HTR-8/SVneo (cell line): ENCODE measurements at places on chromosomes 5 and 9.
A peak's percentile ranks its signal among the peaks of the same experiment; 100 is the strongest.

DNA sequence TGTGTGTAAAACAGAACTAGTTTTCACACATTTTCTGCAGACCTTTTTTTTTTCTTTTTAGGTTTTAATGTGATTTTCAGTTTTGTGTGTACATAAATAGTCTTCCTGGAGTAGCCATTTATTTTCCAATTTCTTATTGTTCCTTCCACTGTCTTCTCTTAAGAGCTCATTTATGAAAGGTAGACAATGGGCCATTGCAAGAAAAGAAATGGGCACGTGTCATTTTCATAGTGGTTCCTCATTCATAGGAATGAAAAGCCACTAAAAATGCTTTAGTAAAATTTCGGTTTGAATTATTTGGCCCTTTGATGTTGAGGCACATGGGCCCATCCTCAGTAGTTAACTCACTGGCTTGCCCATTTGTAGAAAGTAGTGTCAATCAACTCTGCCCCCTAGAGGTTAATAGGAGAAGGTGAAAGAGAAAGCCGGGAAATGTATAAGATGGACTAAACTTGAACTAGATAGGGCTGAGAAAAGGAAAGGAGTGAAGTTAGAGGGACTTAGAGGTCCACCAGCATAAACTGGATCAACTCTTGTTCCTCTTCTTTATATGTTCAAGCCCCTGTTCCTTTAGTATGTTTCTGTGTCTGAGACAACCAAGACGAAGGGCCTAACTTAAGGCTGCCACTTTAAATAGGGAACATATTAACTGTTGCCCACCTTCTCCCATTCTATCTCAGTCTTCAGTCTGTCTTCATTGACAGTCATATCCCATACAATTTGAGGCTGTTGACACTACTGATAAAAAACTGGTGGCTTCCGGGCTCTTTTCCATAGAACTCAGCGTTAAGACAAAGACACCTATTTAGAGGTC is 72.6 kb downstream of the SMARCA2 start:
- DNase-seq, result peak; percentile 9

DNA sequence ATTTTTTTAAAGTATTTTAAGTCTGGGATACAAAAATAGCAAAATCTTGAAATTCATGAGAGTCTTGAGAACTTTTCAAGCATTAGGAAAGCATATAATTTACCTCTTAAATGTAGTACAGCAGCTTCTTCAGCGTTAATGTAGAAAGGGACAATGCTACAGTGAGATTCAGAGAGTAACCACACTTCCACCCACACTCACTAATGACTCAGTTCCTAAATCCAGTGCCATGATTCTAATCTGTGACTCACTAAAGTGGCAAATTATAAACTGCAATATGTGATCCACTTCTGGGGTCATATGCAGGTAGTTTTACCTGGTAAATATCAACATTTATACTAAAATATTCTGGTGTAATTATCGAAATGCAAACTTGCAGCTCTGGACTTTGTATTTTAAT is 434.5 kb upstream of the TUSC1 start:
- DNase-seq, result no peak

- no peak for DNase-seq
These were observed 8.3 kb upstream of the ERGIC1 start for GRCh38 chr5:172825610-172826204.

DNA sequence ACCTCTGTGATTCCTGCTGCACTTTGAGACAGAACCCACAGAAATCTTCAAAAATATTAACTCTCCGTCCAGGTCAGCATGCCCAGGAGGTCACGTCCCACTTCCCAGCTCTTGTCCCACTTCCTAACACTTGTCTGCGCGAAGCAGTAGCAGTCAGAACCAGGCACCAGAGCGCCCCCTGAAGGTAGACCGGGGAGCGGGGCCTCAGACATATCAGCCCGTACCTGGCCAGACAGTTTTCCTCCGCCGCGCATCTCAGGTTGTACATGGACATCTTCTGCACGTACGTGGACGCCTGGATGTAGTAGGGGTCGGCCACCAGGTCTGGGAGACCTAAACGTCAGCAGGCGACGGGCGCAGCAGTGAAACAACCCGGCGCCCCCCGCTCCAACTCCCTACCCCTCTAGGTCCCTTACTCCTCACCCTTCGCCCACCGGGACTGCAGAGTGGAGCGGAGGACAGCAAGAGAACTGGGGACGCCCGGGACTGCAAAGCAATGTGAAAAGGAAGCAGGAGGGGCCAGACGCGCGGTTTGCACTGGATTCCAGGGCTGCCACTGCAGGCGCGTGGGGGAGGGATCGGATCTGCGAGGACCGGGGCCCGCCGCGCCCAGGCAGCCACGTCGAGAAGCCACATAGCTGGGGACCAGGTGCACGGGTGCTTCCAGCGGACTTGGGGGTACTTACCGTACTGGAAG is 1.2 kb downstream of the LOX start:
- peak; percentile 69 for DNase-seq

- no peak for DNase-seq
These were observed 178.0 kb downstream of the GAPVD1 start for GRCh38 chr9:125439434-125440272.

GRCh38 chr9:81037889-81038288 is 651.5 kb downstream of the TLE1 start:
- no peak for DNase-seq

DNA sequence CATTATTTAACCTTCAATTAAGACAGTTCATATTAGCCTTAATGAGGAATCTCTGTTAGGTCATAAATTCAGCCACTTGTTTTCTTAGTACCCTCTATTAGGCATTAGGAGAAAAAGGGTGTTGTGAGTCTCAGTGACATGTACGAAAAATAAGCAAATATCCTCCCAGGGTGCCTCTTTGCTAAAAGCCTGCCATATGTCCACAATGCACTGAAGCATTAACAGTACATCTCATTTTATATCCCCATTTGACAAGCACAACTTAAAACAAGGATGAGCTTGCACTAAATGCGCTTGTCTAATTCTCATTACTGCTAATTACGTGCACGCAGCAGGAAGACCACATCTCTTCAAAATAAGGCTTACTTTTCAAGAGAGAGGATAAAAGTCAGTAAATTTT is 48.4 kb upstream of the SRFBP1 start:
- DNase-seq, result no peak

DNA sequence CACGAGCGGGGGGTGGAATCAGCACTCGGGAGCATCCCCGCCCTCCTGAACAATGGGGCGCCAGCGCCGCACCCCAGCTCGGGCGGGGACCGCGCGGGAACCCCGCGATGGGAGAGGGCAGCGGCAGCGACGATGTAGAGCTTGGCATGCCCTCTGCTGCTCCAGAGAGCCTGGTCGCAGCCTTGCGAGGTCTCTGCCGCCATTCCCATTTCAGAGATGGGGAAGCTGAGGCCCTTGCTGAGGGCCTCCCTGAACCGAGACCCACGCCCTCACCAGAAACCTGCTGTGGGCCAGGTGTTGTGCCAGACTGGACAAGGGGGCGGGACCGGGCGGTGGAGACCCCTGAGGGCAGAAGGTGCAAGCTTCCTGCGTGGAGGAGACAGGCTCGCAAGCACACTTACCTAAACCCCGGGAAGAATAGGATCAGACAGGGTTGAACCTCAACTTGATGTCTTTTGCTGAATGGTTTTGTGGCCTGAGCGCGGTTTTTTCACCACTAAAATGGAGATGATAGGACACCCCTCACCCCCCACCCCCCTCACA is 647 bp upstream of the MEGF9 start:
- DNase-seq, result no peak

GRCh38 chr9:137176302-137177182 is 4.7 kb upstream of the TMEM210 start:
- DNase-seq, result no peak

DNA sequence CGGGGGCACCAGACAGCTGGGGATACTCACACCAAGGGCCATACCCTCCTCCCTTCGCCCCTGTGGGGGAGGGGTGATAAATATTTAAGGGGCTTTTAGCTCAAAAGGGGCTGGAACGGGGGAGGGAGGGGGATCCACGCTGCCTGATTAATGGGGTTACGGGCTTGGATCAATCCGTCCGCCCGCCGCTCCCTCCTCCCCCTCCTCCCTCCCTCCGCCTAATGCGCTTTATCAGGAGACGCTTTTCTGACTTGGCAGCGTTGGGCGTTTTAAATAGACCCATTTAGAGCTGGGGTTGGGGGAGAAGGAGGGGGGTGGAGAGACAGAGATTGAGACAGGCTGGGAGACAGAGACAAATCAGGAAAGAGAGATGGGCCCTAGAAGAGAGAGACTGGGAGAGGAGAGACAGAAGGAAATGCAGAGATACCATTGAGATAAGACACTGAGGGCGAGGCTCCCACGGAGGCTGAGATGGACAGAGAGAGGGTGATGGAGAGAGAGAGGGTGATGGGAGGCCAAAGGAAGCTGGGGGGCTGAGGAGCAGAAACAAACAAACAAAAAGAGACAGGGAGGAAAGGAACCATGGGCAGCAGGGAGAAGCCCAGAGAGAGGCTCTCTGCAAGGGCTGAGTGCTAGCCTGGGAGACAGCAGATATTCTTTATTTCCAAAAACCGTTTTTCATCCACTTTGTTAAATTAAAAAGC is 10.3 kb downstream of the CNTFR start:
- no peak for DNase-seq

DNA sequence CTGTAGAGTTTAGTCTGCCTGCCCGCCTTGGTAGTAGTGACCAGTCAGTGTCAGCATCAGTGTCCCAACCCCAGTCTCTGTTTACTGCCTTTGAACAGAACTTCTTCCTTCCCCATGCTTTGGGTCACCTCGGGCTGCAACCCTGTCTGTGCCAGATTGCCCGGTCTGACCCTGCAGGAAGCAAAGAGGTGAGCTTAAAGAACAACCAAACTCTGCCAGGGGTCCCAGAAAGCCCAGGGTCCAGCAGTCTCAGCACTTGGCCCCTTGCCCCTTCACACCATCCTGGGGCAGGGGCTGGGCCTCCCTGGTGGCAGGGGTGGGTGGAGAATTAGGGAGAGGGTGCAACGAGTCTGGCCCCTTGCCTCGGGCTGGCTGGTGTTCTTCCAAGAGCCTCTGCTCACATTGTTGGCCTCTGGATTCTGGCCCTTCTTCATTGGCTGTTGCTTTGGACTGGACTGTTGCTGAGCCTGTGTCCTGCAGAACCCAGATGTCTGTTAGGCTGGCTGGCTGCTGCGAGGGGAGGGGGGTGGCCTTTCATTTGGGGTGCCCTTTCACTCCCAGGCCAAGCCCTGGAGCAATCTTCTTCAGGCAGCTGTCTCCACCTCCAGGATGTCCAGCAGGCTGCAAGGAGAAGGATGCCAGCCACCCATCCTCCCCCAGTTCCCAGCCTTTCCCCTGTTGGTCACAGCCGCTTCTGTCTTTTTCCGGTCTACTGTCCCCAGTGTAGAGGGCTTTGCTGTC is 51.2 kb downstream of the SAR1B start:
- DNase-seq, result no peak

DNA sequence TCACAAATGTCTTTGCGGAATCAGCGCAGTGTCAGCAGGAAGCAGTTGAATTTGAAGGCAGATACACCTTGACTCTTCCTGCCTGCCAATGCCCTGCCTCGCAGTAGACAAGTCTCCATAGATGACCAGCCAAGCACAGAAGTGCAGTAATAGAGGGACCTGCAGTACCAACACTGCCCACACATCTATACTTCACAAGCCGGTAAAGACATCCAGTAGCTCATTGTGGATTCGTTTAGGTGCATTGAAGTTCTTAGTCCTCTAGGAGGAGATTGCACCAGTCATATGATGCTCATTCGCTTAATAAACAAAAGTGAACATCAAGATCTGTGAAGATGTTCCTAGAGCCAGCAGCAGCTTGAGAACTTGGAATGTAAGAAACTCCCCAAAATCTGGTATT is 7.1 kb upstream of the IFNA2 start:
- DNase-seq, result no peak

- DNase-seq, result no peak
These were observed 325.8 kb downstream of the TENT4A start for GRCh38 chr5:7039074-7039473.

- DNase-seq, result no peak
These were observed 122.0 kb downstream of the DRD1 start for GRCh38 chr5:175321927-175322532.

DNA sequence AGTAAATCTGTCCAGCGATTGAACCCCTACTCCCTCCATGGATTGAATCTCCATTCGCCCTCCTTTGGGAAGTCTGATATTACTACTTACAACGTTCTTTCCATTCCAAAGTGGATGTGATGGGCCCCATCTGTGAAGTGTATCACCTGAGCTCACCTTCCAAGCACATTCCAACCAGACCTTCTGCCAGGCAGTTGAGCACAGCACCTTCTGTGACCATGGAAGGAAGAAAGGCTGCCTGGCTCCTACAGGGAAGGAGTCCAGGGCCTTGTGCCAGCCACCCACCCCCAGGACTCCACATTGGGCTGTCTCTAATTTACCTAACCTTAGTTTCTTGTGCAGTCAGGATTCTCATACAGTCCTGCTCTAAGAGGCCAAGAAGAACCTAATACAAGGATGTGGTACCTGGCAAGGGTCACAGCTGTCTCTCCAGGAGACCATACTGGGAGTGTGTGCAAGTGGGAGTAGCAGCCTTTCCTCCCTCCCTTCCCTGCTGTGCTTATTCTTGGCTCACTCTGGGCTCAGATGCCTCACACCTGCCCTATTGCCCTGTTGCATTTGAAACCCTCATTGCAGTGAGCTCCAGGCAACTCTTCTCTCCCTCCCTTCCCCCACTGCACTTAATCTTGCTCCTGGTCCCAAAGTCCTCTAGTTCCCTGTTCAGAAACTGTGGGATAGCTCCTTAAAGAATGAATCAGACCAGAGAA is 116.1 kb downstream of the NRG2 start:
- no peak for DNase-seq

DNA sequence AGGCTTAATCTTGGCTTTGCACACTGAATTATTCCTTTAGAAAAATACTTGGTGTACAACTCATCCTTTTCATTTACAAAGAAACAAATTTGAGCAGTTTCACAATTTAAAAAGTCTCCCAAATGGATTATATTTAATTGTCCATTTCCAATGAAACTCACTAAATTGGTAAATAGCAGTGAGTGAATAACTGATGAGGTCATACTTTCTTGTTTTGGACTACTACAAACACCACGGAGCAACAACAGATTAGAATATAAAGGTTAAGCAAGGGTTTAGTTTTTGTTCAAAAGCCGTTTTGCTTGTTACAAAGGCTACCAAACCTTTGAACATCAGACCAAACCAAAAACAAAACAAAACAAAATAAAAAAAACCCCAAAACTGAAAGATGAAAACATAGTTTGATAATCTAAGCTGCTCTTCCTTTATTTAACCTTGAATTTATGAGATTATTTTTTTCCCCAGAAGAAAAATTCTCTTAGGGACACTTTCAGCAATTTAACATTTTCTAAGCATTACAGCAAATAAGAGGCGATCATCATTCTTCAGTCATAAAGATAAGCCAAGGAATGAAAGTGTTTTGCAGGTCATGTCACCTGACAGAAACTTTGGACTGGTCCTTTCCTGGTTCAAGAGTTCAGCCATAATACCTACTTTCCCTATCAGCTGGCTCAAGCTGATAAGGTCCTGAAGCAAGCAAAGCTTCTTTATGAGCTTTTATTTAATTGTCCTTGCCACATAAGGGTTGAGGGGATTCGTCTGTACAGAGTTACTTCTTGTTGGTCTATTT is 99.7 kb upstream of the CDKN2B start:
- no peak for DNase-seq

DNA sequence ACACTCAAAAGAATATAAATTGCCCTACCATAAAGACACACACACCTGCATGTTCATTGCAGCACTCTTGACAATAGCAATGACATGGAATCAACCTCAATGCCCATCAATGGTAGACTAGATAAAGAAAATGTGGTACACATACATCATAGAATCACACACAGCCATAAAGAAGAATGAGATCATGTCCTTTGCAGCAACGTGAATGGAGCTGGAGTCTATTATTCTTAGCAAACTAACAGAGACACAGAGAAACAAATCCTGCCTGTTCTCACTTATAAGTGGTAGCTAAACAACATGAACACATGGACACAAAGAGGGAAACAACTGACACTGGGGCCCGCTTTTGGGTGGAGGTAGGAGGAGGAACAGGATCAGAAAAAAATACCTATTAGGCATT is 2062.2 kb upstream of the CDH6 start:
- no peak for DNase-seq
